ENCODE measurements at places on chromosomes 6 and 20.

DNA sequence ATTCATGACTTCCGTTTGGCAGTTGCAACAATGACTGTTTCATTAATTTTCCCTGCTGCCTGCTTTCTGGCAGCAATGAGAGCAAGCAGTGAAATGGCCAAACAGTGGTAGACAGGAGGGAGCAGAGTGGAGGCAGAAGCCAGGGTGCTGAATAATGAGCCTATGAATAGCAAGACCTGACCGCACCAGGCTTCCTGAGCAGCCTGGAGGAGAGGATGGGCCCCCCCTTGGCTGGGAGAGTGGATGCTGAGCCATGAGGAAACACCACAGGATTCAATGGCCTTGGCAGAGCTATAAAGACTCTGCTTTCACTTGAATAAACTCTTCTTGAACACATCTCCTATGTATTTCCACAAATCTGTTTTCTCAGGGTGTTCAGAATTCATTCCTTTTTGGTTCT, 68.1 kb upstream of the SNRPB2 start:
- DNase-seq: no peak

GRCh38 chr6:118980063-118980462, 45.1 kb upstream of the MCM9 start:
- no peak for DNase-seq

- no peak for DNase-seq
Measured at GRCh38 chr6:104537180-104537579, 322.5 kb downstream of the HACE1 start.

- DNase-seq: no peak
Measured at GRCh38 chr20:8798505-8798904, 270.4 kb upstream of the PLCB4 start.

DNA sequence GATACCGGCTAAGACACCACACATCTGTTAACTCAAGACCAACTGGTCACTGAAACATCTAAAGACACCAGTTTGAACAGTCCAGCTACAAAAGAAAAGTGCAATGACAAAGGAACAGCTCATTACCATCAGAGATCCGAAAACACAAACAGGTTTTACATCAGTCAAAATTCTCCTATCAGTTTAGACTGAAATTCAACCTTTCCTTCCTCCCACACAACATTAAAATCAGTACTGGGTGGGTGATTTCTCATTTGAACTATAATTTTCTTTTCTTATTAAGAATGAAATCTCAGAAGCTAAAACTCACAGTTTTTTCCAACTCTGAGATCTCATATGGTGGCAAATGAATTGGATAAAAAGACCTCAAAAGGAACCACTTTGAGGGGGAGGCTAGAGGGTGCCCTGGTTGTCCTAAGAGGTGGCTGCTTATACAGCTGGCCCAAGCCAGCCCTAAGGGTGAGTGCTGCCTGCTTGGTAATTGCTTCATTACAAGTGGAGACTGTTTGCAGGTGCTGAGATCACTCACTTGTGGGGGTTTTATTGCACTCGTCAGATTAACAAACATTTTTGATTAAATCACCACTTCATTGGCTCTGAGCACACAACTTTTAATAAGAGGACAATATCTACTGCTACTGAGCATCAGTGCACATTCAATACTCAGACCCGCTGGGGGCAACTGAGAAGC, 4.3 kb downstream of the CCDC167 start:
- DNase-seq: no peak

GRCh38 chr6:75735491-75736186, 13.4 kb upstream of the MYO6 start:
- peak; percentile 72 for DNase-seq

DNA sequence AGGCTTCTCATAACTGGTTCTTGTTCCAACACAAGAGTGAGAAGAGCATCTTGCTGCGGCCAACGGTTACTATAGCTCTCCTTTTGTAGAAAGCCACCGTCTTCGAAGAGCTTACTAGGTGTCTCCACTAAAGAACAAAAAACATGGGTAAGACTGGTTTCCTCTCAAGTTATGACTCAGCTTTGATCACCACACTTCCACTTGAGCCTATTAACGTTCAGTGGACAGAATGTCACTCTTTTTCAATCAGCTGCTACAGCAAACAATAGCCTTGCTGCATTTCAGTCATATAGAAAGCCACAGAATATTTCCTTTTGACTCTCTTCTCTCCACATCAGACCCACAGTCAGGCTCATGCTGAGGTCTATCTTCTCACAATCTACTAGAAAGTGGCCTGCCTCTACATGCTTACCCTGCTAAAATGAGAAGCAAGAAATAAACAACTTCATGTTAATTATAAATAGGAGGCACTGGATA, 243.5 kb upstream of the PREP start:
- no peak for DNase-seq

DNA sequence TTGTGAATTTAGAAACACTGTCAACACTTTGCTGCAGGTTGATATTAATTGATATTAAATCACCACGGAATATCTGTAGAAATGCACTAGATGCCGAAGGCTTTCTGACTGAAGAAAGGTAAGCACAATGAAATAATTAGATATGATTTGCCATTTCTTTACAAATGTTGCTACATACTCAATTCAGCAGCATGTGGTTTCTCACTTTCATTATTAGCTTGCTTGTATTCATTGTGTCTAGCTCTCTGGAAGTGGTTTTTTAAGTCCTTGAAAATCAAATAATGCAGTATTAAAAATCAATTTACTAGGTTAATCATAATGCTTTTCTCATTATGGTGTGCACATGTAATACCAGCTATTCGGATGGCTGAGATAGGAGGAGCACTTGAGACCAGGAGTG, 231.3 kb upstream of the MARCKS start:
- DNase-seq: no peak

GRCh38 chr6:170291271-170292110, 613 bp upstream of the DLL1 start:
- no peak for DNase-seq

DNA sequence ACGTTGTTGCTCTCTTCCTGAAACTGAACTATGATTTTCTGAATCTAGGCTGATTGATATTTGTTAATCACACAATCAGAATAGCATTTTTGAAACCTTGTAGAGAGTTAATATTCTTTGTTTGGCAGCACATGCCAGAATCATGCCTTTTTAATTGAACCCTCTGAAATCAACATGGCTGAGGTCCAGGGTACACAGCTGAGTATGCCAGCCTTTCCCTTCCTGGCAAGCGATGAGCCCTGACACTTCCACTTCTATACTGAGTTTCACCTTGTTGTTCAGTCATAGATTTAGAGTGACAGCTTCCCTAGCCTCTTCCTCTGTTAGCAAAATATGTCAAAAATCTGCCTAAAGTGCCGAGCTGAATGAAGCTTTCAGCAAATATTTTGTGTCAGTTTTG, 6.8 kb downstream of the HDDC2 start:
- DNase-seq: no peak

- no peak for DNase-seq
Measured at GRCh38 chr20:53954723-53955658, 115.4 kb downstream of the BCAS1 start.

DNA sequence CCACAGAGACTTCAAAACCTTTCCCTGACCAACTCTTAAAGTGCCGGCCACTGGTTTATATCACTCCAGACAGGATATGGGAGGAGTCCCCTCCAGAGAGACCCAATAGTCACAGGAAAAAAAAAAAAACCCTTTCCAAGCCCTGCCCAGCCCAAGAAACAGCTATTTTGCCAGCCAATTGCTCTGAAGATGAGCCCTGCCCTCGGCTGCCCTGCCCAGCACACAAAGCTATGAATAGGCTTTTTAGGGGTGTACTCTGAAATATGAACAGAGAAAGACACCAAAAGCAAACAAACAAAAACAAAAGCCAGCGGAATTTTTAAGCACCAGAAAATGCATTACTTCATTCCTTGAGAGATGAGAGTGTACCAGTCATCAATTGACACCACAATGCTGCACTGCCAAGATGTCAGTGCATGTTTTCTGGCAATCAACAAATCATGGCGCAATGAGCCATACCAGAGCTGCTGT, 275.1 kb downstream of the C6orf118 start:
- DNase-seq: no peak

DNA sequence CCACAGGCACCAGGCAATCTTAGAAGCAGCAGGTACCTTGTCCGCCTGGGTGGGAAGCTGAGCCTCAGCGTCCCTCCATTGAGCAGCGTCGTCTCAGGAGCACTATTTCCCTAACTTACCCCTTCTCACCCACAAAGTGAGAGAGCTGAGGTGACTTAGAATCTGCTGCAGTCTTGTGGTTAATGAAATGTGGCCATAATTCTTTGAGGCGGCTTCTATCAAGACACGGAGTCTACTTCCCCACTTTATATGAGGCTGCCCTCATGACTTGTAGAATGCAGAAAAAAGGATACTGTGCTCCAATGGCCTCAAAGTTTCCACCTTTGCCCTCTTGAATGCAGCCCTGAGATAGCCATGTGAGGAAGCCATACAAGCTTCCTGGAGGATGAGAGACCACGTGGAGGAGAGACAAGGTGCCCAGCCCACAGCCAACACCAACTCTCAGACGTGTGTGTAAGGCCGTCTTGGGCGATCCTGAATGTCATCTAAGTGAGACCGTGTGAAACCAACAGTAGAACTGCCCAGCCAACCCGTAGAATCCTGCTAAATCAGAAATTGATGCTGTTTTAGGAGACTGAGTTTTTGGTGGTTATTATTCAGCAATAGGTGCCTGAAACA, 9.1 kb upstream of the TAGAP start:
- DNase-seq: no peak

GRCh38 chr6:18958146-18958545, 571.0 kb downstream of the RNF144B start:
- no peak for DNase-seq

GRCh38 chr6:169861431-169862042, 110.1 kb downstream of the ERMARD start:
- no peak for DNase-seq

GRCh38 chr6:20207088-20207418, 5.2 kb downstream of the MBOAT1 start:
- DNase-seq: no peak

DNA sequence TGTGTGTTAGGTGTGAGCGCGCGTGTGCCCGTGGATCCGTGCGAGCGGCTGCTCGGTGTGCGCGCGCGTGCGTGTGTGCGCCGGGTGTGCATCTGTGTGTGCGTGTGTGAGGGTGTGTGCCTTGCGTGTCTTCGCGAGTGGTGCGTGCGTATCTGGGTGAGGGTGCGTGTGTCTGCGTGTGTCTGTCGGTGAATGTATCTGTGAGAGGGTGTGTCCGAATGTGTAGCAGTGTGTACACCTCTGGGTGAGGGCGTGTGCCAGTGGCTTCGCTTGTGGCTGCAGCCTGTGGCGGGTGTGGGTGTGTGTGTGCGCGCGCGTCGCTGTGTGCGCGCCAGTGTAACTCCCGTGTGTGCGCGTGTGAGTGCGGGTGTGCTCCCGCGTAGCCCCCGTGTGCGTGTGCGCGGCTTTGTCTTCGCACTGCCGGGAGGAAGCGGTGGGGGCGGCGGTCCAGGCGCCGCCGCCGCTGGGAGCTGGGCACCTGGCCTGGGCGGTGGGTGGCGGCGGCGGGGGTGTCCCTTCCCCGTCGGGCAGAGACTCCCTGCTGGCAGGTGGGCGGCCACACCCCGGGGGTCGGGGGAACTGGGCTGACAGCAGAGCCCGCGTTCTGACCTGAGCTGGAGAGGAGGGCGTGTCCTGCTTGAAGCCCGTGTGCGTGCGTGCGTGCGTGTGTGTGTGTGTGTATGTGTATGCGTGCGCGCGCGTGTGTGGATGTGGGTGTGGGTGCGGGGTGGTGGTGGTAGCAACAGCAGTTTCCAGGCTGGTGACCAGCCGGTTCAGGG, 61.3 kb upstream of the EPB41L1 start:
- no peak for DNase-seq

- peak; percentile 2 for DNase-seq
Measured at GRCh38 chr6:52013035-52013434, 74.4 kb downstream of the PKHD1 start.

DNA sequence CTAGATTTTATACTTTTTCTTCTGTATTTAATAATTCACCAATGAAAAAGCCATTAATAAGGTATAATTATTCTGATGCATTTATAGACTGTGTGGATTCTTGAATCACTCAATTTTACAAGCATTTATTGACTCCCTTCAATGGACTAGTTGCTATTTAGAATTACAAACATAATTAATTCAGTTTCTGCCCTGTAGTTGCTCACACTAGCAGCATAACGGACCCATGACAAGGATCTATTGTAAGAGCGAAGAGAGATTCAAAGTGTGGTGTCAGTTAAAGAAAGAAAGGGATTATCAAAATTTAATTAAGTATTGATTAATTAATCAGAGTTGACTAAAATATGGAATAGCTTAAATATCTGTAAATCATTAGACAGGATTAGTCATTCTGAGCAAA, 602.6 kb upstream of the PTCHD4 start:
- no peak for DNase-seq

DNA sequence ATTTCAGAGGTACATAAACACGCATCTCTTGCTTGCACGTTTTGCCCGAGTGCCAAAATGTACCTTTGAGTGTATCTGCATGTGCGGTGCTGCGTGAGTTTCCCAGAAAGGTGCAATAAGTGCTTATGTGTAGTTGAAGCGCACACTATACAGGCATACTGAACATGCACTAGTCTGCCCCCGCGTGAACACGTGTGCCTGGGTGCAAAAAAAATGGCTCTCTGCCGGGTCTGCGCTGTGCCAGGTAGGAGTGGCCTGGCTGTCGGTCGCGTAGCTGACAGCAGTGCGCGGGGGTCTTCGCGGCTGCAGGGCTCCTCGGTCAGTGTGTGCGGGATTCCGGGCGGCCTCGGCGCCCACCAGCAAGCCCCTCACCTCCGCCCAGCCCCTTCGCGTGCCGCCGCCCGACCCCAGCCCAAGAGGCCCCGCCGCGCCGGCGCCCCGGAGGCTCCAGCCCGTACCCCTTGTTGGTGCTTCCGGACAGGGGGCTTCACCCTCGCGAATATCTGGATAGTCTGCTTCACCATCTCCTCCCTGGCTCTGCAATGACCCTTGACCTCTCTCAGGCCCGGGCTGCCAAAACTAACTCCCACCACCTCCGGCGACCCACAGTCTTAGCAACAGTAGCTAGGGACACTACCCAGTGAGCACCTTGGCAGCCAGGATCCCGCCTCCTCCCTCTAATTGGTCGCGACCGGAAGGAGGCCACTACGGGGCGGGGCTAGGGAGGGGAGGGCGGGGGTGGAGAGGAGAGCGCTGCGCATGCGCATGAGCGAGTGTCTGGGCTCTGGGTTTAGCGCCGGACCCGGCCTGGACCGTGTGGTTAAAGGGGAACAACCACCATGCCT, at the start of gene KIF6:
KIF6 (minus strand) TSS at position 622 of the 845 bp plus-strand sequence; CDS start at position 524, 98 bp downstream.
- peak; percentile 79 for DNase-seq

DNA sequence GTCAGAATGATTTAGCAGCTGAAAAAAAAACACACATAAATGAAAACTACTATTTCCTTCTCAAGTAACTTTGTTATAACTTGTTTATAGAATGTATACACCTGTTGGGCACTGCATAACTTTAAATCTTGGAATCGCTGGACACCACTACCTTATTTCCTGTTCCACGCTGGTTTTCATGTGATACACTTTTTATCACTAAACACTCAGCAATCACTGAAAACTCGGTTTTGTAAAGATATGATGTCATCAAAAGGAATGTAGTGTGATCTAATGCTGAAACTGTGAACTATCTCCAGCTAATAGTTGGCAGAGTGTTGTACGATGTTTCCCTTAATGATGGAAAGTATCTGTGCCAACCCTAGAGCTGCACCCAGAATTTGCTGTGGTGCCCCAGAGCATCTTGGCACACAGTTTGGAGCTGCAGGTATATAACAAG, 127.9 kb downstream of the BACH2 start:
- DNase-seq: no peak

Data from A549 (cell line).